Activated naive CD8-positive, alpha-beta T cell treated with anti-CD3 and anti-CD28 coated beads for 36 hours (primary cell): ENCODE measurements at places on chromosomes 16 and 17. TPM values are rescaled to one million over a fixed set of nuclear protein-coding genes. Genes with fewer than 3 reads are reported as not detected.

DNA sequence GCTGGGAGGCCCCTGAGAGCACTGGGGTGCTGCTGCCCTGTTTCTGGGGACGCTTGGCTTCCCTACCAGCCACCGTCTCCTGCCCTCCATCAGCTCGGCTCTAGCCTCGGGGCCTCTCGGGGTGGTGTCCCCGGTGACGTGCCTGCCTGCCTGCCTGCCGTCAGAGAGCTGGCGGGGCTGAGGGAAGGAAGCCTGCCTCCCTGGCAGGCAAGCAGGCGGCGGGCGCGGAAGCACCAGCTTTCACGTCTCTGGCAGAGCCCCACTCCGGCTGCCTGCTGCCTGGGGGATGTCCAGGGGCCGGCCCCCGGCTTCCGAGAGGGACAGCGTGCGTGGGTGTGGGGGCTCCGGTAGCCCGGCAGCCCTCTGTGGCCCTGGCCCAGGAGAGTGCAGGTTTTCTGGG, 9.3 kb downstream of the CENPX start:
- no peaks in the 10 kb centered on the region for H3K4me1 ChIP-seq
- DNase-seq, result no peak
- H3K4me3 ChIP-seq, result no peak overlapping the region
- H3K27ac ChIP-seq, result no peak overlapping the region
- no peaks in the 10 kb centered on the region for H3K36me3 ChIP-seq
- H3K27me3 ChIP-seq, result no peaks in the 10 kb centered on the region

The CYGB gene
- total RNA-seq, result 0.62 TPM

DNA sequence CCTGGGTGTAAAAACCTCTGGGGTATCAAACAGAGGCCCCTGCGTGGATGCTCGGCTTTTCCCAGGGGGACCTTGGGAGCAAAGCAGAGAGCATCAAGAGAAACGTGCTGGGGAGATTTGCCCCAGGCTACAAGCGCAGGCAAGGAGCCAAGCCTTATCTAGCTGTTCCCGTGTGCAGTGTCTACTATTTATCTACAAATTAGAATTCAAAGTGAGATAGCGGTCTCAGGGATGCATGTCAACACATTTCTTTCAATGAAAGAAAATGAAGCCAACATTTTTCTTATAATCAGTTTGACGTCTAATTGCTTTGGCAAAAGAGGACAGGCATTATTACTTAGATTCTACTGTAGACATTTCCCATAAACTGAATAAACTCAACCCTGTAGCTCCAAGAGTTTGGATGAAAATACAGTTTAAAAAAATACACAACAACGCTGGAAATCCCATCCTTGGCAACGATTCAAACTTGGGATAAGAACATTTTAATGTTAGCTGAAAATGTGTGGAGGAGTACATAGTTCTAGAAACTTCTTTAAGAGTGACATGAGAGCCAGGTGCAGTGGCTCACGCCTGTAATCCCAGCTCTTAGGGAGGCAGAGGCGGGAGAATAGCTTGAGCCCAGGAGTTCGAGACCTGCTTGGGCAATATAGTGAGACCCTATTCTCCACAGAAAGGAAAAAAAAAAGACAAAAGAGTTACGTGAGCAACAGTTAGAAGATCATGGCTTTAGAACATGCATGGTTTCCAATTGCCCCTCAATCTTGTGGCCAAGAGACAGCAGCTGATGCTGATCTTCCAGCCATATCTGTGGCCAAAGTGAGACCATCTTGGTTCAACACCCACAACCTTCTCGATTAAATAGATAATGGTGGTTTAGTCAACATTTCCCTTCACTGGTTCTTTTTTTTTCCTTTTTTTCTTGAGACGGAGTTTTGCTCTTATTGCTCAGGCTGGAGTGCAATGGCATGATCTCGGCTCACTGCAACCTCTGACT, 7.2 kb downstream of the SPNS3 start:
- peaks cover under 1% of the 10 kb centered on the region for H3K36me3 ChIP-seq
- no peak overlapping the region for H3K27ac ChIP-seq
- no peak for DNase-seq
- H3K4me3 ChIP-seq, result no peak overlapping the region
- no peaks in the 10 kb centered on the region for H3K27me3 ChIP-seq

- no peak overlapping the region for H3K4me3 ChIP-seq
- H3K27me3 ChIP-seq, result peaks cover 23% of the 10 kb centered on the region
- no peak for DNase-seq
- no peak overlapping the region for H3K27ac ChIP-seq
These were observed 17.7 kb upstream of the HS3ST3A1 start for GRCh38 chr17:13619462-13619861.

GRCh38 chr17:29891131-29891530, 38.9 kb downstream of the SSH2 start:
- H3K27ac ChIP-seq, result no peak overlapping the region
- no peaks in the 10 kb centered on the region for H3K27me3 ChIP-seq
- DNase-seq, result no peak
- no peak overlapping the region for H3K4me3 ChIP-seq
- peaks cover 30% of the 10 kb centered on the region for H3K36me3 ChIP-seq

DNA sequence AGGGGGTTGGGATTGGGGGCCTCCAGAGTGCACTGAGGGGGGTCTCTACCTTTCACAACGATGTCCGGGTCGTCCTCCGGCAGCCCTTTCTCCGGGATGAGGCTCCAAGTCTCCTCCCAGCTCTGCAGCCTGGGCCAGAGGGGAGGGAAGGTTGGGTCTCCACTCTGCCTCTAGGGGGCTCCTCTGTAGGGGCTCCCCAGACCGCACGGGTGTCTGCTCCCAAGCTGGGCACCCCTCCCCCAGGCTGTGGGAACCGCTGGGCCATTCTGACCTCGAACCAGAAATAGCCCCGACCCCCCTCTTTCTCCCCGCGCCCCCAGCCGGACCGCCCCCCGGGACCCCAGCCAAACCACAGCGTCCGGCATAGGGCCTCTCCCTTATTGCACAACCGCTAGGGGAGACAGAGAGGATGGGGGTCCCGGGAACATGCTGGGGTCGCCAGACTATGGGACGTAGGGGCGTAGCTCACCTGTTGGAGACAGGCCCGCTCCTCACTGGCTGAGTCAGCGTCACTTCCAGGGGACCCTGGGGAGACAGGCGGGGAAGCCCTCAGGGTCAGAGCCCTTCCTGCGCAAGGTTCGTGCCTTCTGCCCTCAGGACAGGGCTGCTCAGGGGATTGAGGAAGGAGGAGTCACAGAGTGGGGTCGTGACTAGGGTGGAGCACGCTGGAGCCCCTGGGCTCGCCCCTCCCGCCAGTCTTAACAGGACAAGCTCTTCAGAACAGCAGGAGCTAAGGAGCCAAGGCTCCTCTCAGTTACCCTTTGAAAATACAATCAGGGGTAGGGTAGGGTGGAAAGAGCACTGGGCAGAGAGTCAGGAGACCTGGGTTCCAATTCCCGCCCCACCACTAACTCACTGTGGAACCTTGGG, 2.7 kb downstream of the PLEKHH3 start:
- peaks cover 29% of the 10 kb centered on the region for H3K4me1 ChIP-seq
- peaks cover 67% of the 10 kb centered on the region for H3K27me3 ChIP-seq
- H3K4me3 ChIP-seq, result no peak overlapping the region
- no peak for DNase-seq
- no peak overlapping the region for H3K27ac ChIP-seq

GRCh38 chr17:43952351-43952723, 1.4 kb downstream of the PYY start:
- no peaks in the 10 kb centered on the region for H3K36me3 ChIP-seq
- no peak overlapping the region for H3K27ac ChIP-seq
- H3K27me3 ChIP-seq, result peaks cover 64% of the 10 kb centered on the region
- H3K4me1 ChIP-seq, result peaks cover 3% of the 10 kb centered on the region

GRCh38 chr16:65226077-65226476, 104.2 kb upstream of the CDH11 start:
- H3K27ac ChIP-seq, result no peak overlapping the region
- H3K36me3 ChIP-seq, result no peaks in the 10 kb centered on the region
- H3K4me3 ChIP-seq, result no peak overlapping the region

GRCh38 chr16:76835339-76835738, 355.7 kb upstream of the MON1B start:
- H3K27me3 ChIP-seq, result no peaks in the 10 kb centered on the region
- no peak for DNase-seq
- H3K4me1 ChIP-seq, result no peaks in the 10 kb centered on the region
- no peaks in the 10 kb centered on the region for H3K36me3 ChIP-seq
- no peak overlapping the region for H3K4me3 ChIP-seq

DNA sequence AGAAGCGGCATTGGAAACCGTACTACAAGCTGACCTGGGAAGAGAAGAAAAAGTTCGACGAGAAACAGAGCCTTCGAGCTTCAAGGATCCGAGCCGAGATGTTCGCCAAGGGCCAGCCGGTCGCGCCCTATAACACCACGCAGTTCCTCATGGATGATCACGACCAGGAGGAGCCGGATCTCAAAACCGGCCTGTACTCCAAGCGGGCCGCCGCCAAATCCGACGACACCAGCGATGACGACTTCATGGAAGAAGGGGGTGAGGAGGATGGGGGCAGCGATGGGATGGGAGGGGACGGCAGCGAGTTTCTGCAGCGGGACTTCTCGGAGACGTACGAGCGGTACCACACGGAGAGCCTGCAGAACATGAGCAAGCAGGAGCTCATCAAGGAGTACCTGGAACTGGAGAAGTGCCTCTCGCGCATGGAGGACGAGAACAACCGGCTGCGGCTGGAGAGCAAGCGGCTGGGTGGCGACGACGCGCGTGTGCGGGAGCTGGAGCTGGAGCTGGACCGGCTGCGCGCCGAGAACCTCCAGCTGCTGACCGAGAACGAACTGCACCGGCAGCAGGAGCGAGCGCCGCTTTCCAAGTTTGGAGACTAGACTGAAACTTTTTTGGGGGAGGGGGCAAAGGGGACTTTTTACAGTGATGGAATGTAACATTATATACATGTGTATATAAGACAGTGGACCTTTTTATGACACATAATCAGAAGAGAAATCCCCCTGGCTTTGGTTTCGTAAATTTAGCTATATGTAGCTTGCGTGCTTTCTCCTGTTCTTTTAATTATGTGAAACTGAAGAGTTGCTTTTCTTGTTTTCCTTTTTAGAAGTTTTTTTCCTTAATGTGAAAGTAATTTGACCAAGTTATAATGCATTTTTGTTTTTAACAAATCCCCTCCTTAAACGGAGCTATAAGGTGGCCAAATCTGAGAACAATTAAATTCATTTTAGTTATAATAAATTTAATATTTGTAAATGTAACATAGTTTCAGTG, 1.7 kb downstream of the HEXIM1 start:
- peak overlapping the region; percentile 100 for H3K27ac ChIP-seq
- DNase-seq, result peak; percentile 61
- peak overlapping the region; percentile 95 for H3K4me3 ChIP-seq
- peaks cover 5% of the 10 kb centered on the region for H3K27me3 ChIP-seq
- H3K36me3 ChIP-seq, result peaks cover 33% of the 10 kb centered on the region
- peaks cover 35% of the 10 kb centered on the region for H3K4me1 ChIP-seq

DNA sequence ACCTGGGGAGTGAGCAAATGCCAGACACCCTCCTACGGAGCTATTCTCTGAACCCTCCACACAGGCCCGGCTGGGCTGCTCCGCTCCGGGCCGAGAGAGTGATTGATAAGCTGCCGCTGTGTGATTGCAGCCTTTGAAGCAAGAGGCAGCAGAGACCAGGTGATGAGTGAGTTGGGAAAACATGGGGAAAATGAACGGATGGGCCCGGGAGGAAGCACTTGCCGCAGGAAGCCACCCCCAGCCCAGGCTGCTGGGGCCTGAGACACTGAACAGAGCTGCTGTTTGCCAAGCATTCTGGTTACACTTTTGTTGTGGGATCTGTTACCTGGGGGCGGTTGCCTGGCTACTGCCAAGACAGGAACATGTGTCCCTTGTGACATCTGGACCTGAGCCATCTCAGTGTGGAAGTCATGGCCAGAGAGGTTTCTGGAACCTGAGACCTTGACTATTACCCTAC, 46.4 kb upstream of the KLHDC4 start:
- no peaks in the 10 kb centered on the region for H3K27me3 ChIP-seq
- H3K36me3 ChIP-seq, result no peaks in the 10 kb centered on the region

- no peak for DNase-seq
- no peak overlapping the region for H3K27ac ChIP-seq
- H3K36me3 ChIP-seq, result no peaks in the 10 kb centered on the region
- peaks cover 7% of the 10 kb centered on the region for H3K27me3 ChIP-seq
These were observed 37.5 kb upstream of the DHX40 start for GRCh38 chr17:59527931-59528330.

- no peaks in the 10 kb centered on the region for H3K36me3 ChIP-seq
- DNase-seq, result no peak
- no peaks in the 10 kb centered on the region for H3K4me1 ChIP-seq
- no peak overlapping the region for H3K4me3 ChIP-seq
- H3K27me3 ChIP-seq, result no peaks in the 10 kb centered on the region
These were observed 66.2 kb downstream of the GOSR1 start for GRCh38 chr17:30543456-30543855.

The KRT9 gene
- not detected for total RNA-seq

DNA sequence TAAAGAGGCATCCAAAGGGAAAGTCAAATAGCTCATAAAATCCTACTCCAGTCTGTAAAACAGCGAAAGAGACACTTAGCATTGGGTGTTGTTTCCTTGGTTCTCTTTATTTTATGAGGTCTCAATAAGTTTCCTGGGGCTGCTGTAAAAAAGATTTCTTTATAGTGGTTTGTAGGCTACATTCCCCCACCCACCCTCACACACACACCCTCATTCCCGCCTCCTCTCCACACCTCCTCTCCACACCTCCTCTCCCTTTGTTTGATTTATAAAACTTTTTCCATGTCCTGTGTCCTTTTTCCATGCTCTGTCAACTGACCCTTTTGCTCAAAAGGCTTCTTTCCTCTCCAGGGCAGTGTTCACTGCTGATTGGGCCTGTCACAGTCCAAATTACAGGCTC, 178.9 kb upstream of the SOX9 start:
- DNase-seq, result no peak
- no peak overlapping the region for H3K27ac ChIP-seq
- H3K4me3 ChIP-seq, result no peak overlapping the region
- peaks cover 4% of the 10 kb centered on the region for H3K27me3 ChIP-seq
- no peaks in the 10 kb centered on the region for H3K36me3 ChIP-seq

DNA sequence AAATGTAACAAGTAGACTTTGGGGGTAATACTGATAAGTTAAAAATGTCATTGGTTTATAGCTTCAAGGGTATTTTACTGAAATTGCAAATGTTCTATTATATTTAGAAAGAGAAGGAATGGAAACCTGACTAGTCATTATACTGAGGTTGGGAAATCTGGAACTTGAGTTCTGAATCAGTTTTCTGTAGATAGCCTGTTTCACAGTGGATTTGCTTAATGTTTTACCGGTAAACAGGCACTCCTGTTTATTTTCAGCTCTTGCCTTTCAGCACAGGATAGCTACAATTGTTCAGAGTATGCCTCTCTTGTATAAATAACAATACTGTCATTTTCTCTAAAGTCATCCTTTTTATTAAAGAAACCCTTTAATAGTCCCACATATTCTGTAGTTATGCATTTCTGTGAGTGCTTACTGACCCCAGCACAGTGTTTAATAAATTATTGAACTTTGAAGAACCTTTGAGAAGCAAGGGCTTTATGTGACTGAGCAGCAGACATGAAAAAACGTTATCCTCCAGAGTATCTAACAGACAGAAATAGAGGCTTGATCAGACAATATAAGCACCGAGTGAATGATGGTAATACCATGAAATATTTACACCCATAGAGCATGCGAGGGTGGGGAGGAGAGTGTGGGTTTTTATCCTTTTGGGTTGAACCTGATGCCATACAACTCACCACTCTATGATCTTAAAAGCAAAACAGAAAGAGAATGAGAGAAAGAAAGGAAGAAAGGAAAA, 58.2 kb downstream of the FTO start:
- no peak for DNase-seq
- peaks cover 25% of the 10 kb centered on the region for H3K4me1 ChIP-seq
- no peak overlapping the region for H3K4me3 ChIP-seq
- no peak overlapping the region for H3K27ac ChIP-seq
- H3K27me3 ChIP-seq, result no peaks in the 10 kb centered on the region
- H3K36me3 ChIP-seq, result peaks cover 8% of the 10 kb centered on the region

GRCh38 chr16:86517652-86518258, 7.4 kb downstream of the FOXF1 start:
- peaks cover 6% of the 10 kb centered on the region for H3K4me1 ChIP-seq
- no peaks in the 10 kb centered on the region for H3K36me3 ChIP-seq
- peak; percentile 50 for DNase-seq
- no peak overlapping the region for H3K27ac ChIP-seq
- H3K4me3 ChIP-seq, result no peak overlapping the region
- peaks cover 80% of the 10 kb centered on the region for H3K27me3 ChIP-seq
